ENCODE measurements at places on chromosomes 5 and 9.

GRCh38 chr9:89207026-89207425 lies 28.4 kb upstream of the SHC3 start:
- no peak for DNase-seq

- no peak for DNase-seq
These were observed 162.1 kb downstream of the TRPM3 start for GRCh38 chr9:70959366-70959765.

DNA sequence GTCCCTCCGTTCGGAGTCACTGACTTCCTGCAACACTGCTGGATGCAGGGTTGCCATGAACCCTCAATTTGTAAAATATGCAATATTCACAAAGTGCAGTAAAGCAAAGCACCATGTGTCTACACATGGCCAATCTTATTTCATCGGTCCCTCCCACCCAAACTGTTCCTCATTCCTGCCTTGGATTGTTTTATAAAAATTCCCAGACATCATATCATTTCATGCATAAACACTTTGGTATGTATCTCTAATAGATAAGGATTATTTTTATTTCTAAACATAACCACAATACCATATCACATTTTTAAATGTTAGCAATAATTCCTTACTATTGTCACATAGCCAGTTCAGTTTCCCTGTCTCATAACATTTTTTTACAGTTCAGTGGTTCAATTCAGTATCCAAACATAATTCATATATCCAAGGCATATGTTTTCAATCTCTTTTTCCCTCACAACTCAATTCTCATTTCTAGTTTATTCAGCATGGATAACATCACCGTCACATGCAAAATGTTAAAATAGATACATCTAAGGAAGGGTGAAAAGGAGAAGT lies 82.0 kb upstream of the PCAT7 start:
- DNase-seq: no peak

DNA sequence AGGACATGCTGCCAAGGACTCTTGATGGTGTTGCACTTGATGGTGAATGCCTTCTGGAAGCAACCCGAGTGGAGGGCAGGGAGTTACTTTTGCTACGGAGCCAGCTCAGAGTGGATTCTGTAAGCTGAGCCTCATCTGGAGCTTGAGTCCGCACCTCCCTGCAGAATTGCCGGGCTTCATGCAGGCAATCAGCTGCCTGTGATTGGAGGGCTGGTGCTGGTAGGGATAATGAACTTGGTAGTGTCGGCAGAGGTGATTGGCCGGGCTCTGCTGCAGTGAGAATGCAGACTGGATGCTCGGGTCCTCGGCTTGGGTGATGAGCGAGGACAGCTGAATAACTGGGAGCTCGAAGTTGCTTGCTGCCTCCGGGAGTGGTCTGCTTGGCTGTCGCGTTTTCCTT lies 23.1 kb downstream of the SLC25A25 start:
- DNase-seq: no peak

- DNase-seq: no peak
These were observed 45.3 kb upstream of the FOXE1 start for GRCh38 chr9:97807681-97808080.

DNA sequence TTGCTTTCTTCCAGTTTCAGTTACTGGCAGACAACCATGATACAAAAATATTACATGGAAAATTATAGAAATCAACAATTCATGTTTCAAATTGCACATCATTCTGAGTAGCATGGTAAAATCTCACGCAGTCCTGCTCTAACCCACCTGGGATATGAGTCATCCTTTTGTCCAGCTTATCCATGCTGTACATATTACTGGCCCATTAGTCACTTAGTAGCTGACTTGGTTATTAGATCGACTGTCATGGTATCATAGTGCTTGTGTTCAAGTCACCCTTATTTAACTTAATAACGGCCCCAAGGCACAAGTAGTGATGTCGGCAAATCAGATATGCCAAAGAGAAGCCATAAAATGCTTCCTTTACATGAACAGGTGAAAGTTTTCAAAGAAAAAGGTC lies 41.2 kb downstream of the NADK2 start:
- no peak for DNase-seq
